ENCODE measurements at places on chromosomes 7 and 10. TPM values are rescaled to one million over a fixed set of nuclear protein-coding genes. Genes with fewer than 3 reads are reported as not detected.
A peak's percentile ranks its signal among the peaks of the same experiment; 100 is the strongest.

GRCh38 chr7:120307991-120308545, 35.1 kb downstream of the KCND2 start:
- DNase-seq = no peak

DNA sequence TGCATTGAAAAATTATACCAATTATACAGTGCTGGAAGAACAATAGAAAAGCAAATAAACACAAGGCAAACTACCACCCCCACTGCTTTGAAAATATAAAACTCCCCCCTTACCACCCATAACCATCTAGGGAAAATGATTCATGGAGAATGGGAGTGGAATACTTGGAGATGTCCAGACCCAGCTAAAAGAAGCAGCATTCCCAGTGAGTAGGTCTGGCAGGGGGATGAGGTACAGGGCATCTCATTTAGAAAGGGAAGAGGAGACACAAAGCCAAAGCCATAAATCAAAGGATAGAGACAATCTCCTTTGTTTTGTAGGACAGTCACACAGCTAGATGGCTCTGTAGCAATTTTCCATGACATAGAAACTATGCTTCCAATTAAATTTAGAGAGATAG, 36.0 kb upstream of the DGKI start:
- DNase-seq = no peak

DNA sequence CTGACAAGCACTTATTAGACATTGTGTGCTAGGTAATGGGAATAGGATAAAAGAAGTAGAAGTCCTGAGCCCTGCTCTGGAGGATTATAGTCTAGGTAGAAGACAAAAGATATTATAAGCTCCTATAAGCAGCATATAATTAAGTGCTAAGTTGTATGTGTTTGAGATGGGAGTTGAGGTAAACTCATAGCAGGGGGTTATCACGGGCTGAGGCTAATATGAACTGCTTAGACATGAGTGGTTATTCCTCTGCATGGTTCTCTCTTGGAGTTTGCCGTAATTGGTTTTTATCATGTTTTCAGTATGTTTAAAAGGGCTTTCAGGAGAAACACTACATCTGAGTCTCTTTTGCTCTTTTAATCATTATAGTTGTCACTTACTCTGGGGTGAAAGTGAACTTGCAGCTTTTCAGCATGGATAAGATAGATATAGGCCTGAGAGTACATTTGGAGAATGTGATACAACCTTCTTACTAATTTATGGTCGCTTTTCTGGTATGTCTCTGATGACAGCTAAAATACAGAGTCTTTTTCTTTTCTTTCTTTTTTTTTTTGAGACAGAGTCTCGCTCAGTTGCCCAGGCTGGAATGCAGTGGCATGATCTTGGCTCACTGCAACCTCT, 39.0 kb downstream of the SMNDC1 start:
- DNase-seq = no peak

- DNase-seq = no peak
These were observed 39.9 kb downstream of the TAX1BP1 start for GRCh38 chr7:27779873-27780272.

DNA sequence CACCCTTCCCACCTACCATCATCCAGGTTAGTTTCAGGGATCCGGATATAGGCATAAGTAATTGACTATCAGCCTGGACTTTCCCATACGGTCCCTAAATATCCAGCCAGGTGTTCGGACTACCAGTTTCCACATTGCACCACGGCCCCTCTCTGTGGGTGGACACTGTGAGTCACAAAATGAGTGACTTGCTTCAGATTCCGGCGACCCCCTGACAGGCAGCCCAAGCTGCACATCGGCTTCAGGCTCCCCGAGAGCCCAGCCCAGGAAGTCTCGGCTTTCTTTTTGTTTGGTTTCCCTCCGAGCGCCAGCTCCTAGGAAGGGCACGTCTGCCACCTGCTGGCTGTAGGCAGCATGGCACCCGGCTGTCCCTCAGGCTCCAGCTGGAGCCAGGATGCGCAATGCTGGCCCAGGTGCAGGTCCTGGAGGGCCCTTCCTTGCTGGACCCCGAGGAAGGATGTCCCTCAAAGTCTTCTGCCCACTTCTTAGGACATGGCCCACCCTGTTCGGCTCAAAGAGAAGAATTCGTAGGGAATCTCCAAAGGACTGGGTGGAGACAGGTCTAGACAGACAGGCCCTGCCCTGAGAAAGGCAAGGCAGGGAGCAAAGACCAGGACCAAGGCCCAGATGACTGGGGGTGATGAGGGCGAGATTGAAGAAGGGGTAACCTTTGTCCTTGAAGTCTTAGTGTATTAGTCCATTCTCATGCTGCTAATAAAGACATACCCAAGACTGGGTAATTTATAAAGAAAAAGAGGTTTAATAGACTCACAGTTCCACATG, 10.6 kb downstream of the HABP2 start:
- peak; percentile 93 for DNase-seq

DNA sequence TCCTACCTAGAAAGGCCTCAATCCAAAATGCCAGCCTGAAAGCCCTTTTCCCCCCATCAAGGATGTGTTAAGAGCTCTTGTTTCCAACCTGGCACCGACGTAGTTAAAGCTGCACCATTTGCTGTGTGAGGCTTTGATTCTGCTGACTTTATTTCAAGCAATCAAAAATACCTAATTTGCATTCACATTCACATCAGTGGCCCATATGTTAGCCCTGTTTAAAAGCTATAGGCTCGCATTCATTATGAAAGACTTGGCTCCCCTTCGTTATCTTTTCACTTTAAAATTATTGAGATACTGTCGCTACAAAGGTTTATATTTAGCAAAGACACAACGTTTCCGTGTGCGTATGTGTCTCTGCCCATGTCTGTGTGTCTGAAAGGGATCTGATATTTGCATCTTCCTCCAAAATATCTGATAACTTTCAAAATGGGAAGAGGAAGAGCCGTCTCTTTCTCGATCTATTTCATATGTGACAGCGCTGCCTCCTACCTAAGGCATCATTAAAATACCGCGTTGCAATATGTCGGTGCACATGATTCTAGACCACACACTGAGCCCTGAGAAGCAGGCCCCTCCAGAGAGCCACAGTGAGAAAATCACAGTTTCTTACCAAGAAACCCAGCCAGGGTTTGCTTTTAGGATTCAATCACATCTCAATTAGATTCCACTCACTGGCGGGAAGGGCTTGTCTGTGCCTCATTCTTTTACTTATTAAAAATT, 57.1 kb upstream of the ITPRID1 start:
- no peak for DNase-seq

- no peak for DNase-seq
These were observed 233.1 kb upstream of the CSTF2T start for GRCh38 chr10:51932530-51932929.

DNA sequence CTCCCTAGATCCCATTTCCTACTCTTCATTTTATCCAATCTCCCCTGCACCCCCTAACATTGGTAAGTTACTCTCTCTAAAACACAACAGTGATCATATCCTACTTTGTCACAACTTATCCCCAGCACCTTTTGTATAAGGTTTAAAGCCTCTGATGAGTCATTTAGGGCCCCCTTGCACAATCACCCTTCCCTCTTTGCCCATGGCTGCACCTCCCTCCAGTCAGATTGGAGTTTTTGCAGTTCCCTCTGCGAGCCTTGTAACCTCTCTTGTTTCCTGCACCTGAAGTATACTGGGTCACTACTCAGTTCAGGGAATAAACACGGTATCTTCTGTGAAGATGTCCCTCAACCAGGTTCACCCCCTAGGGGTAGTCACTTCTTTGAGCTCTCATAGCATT, 55.9 kb upstream of the ADRB1 start:
- DNase-seq = no peak

DNA sequence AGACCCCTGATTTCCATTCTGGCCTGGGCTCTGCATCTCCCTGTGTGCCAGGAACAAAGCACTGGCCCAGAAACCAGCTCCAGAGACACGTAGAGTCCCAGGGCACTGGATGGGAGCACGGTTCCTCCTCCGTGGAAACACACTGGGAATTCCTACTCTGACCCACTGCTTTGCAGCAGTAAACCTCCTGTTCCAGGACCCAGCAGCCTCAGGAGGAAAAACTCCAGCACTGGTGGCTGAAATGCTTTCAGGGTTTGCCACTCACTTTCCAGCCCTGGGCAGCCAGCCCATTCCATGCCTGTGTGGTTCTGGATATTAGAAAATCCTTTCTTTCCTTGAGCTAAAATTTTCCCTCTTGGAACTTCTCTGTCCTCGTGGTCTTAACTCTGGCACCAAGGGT, 58.0 kb downstream of the FAM171A1 start:
- DNase-seq = no peak

DNA sequence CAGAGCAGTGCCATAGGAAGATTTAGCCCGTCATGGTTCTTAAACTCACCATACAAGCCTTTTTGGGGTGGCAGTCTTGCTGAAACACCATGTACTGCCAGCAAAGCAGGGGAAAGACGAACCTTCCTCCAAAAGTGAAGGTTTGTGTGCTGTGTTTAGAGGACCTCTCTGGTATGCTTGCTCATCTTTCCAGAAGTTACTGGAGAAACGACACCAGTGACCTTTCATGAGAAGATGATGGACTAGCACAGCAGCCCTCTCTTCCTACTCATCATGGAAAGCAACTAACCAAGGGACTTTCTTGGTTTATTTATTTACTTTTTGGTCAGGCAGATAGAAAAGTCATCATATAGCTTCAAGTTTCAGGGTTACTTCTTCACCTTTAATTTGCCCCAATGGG, 247.4 kb downstream of the PTEN start:
- DNase-seq = no peak

DNA sequence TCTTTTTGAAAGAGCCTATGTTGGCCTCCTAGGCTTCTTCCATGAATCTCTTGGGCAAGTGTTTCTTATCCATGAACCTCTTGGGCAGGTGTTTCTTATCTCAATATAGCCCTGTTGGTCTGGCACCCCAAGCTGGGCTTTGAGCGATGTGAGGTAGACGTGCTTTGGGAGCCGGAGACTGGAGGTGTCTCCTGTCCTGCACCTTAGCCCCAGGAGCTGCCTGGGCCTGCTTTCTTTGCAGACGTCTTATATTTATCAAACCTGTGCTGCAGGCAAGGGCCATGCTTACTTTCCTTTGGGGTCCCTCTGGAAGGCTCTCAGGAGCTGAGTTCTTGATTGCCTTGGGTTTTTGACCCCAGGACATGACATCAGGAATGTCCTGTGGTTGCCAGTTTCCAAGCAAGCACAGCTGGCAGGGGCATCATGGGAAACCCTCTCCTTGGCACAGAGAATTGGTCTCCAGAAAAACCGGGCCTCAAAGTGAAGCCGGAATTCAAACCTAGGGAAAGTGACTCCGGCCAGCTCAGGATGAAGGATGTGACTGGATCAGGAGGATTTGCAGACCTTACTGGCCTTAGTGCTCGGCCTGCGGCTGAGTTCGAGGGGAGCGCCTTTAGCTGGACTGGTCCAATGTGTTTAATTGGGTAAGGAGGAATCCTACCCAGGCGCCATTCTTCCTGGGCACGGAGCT, 2.8 kb downstream of the JAKMIP3 start:
- DNase-seq = peak; percentile 64

The HOGA1 gene
- total RNA-seq = 3.8 TPM

The HIBADH gene
- 44.4 TPM for total RNA-seq

The KLF14 gene
- 2.9 TPM for total RNA-seq

The SMKR1 gene
- not detected for total RNA-seq

Data from mesenteric fat pad (tissue), 1 donor.